ENCODE measurements at places on chromosomes 6 and 20. TPM values are rescaled to one million over a fixed set of nuclear protein-coding genes. Genes with fewer than 3 reads are reported as not detected.
A peak's percentile ranks its signal among the peaks of the same experiment; 100 is the strongest.

Gene SOX4
- total RNA-seq = 5.0 TPM

DNA sequence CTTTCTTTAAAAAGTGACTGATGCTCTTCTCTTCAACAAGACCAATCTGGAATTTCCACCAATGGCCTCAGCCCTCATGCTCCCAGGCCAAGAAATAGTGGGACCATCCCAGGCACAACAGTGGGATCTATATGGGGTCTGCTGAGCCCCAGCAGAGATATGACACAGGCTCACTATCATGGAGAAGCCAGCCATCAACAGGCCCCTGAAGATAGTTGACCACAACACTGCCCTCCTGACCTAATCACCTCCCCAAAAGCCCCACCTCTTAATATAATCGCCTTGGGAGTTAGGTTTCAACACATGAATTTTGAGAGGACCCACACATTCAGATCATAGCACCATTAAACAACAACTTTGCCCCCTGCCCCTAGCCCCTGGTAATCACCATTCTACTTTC lies 16.8 kb upstream of the MCM3 start:
- no peaks in the 10 kb centered on the region for H3K36me3 ChIP-seq
- peaks cover 17% of the 10 kb centered on the region for H3K4me1 ChIP-seq
- DNase-seq = no peak
- H3K4me3 ChIP-seq = no peak overlapping the region
- no peaks in the 10 kb centered on the region for H3K27me3 ChIP-seq
- no peak overlapping the region for H3K27ac ChIP-seq

DNA sequence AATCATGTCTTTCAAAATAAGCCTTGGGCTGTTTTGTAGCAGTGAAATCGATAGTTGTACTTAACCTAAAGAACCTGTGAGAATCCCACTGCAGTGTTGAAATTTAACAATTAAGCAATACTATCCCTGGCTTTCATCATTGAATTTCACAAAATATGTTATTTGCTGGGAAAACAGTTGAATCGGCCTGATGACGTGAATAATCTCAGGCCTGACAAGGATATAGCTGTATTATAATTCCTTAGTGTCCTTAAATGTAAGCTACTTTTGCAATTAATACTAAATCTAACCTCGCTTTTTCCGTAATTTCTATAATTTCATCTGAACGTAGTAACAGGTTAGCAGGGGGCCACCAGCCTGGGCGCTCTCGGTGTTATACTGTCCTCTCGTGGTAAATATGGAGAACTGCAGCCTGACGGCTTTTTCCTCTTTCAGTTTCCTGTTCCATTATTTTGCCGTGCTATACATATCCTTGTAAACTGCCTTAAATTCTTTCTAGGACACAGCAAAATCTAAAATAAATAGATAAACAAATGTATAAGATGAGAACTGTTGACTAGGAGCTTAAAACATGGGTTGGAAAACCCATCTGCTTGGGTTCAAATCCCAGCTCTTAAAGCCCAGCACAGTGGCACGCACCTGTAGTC lies 24.0 kb downstream of the MTFR2 start:
- no peak overlapping the region for H3K27ac ChIP-seq
- H3K4me1 ChIP-seq = peaks cover 13% of the 10 kb centered on the region
- peak; percentile 78 for DNase-seq
- H3K36me3 ChIP-seq = peaks cover 6% of the 10 kb centered on the region

Gene SLC4A11
- total RNA-seq = 0.60 TPM

DNA sequence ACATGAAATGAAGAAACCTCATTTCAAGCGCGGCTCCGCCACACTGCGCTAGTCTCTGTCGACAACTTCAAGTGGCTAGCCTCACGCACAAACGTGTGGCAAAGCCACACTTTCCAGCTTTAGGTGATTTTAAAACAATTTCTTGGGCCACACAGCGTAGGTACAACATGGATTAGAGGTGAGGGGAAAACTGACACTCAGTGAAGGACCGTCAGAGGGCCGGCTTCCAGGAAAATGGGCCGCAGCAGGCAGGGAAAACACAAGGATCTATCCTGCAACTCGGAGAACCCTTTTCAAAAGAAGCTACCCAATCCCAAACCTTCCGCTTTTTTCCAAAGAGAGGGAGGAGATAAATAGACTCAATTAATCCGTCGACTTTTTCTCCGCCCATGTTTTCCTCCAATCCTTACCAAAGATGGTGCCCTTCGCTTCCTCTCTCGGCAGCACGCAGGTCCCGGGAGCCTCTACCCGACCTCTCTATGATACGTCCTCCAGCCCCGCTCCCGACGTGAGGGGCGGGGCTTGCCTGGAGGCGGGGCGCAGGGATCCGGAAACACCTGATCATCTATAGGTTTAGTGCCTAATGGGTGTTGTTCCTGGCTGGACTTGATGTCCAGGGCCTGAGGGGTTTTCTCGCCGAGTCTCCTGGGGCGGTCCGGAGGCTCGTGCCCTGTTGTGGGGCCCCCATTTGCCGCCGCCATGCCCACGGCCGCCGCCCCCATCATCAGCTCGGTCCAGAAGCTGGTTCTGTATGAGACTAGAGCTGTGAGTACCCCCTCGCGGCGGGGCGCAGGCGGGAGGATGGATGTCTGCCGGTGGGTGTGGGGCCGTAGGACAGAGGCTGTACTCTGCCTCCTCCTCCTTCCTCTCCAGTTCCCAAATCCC lies at the start of the genes AK9 and FIG4:
AK9 (minus strand) TSS at position 466 of the 885 bp plus-strand sequence. CDS start 15,457 bp downstream, outside the sequence.
FIG4 (plus strand) TSS at position 560 of the 885 bp plus-strand sequence; CDS start at position 700, 140 bp downstream.
- peaks cover under 1% of the 10 kb centered on the region for H3K36me3 ChIP-seq
- peaks cover 34% of the 10 kb centered on the region for H3K4me1 ChIP-seq
- H3K4me3 ChIP-seq = peak within 1 kb of the TSS; percentile 89
- H3K27ac ChIP-seq = no peak within 1 kb of the TSS
